ENCODE measurements at places on chromosomes 11 and 22.

DNA sequence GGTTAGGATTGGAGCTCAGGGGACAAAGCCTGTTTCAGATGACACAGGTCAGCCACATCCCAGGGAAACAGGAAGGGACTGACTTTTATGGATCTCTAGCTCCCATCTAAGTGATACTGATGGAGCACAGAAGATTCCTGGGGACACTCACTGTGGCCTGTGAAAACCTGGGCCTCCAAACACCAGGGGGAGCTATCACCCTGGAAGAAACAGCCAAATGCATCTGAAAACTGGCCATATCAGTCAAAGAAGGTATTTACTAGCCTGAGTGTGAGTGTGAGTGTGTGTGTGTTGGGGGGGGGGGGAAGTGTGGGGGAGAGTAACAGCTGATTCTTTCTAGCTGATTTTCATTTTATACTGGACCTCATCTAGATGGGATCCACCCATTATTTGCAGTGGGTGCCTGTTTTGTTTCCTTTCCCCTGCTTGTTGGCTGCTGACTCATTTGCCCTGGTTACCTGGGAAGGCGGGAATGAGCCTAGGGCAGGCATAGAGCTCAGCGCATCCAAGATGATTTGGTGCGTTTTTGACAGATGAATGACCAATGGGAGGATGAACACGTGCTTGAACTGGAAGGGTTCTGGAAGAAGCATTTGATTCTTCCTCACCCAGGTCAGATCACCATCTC lies 284.0 kb downstream of the KIRREL3 start:
- DNase-seq = peak; percentile 24

GRCh38 chr11:33899400-33900037 lies 7.6 kb upstream of the LMO2 start:
- DNase-seq = no peak

- DNase-seq = no peak
Observed at GRCh38 chr11:116885951-116886655, 48.7 kb upstream of the APOA1 start.

- DNase-seq = no peak
Observed at GRCh38 chr22:27881421-27881820, 37.6 kb downstream of the PITPNB start.

GRCh38 chr11:75530577-75530976 lies 4.8 kb upstream of the GDPD5 start:
- DNase-seq = no peak

- DNase-seq = no peak
Observed at GRCh38 chr11:27310707-27311106, 52.3 kb downstream of the CCDC34 start.

- no peak for DNase-seq
Observed at GRCh38 chr11:133978794-133979193, 22.0 kb upstream of the IGSF9B start.

DNA sequence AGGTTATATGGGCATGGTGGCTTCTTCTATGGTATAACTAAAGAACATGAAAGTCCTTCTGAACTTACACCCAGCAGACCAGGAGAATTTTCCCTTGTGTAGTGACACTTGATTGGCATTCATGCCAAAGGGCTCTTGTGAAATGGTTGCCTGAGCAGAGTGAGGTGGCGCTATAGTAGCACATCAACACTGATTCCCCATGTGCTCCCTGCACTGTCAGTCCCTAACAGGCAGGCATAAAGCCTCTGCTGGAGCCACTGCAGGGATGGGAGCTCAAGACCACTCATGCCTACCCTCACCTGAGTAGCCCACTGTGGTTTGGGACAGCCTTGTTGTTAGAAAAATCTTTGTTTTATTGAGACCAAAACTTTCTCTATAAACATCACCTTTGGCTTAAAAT lies 92.6 kb upstream of the LIN7C start:
- no peak for DNase-seq

DNA sequence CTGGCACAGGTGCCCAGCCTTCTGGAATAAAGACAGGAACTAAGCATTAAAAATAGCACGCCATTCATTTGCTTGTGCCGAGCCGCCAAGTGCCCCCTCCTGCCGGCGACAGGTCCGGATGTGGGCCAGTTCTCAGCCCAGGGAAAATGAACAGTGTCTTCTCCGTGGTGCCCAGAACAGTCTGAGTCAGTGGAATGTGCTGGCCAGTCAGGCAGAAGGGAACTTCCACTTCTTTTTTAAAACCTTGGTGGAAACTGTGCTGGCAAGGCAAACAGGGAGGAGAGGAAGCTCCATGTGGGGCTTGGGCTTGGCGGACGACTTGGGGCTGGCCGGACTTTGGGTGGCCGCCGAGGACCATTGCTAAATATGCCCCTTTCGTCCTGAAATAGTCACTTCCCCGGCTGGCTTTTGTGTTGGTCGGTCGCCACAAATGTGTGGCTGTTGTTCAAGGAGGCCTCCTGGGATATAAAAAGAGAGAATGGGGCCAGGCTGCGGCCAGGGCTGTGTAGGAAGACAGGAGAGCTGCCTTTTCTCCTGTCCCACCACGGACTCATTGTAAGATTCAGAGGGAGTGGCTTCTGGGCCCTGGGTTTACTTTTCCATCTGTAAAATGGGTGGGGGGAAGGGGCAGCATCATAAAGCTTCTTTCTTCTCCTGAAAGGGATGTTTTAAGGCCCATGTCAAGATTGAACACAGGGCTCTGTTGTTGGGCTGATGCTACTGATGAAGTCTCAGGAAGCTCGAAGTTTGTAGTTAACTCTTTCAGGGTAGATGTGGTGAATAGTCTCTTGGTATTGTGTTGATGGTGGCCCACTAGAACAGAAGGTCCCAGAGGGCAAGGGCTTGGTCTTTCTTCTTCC lies 101.0 kb downstream of the PTPRJ start:
- no peak for DNase-seq

GRCh38 chr22:47994045-47994444 lies 1231.6 kb downstream of the TBC1D22A start:
- no peak for DNase-seq

GRCh38 chr11:134666273-134667174 lies 254.5 kb upstream of the B3GAT1 start:
- no peak for DNase-seq

DNA sequence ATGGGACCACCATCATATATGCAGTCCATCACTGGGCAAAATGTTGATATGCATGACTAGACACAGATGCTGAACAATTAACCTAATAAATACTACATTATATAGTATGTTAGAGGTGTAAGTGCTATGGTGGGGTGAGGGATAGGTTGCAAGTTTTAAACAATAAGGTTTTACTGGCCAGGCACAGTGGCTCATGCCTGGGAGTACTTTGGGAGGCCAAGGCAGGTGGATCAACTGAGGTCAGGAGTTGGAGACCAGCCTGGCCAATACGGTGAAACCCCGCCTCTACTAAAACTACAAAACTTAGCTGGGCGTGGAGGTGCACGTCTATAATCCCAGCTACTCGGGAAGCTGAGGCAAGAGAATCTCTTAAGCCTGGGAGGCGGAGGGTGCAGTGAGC lies 28.1 kb downstream of the F2 start:
- no peak for DNase-seq

GRCh38 chr11:104823657-104824056 lies 74.6 kb downstream of the CASP12 start:
- no peak for DNase-seq

GRCh38 chr11:67044496-67044895 lies 12.2 kb upstream of the RHOD start:
- no peak for DNase-seq

GRCh38 chr11:94895451-94895850 lies 77.9 kb downstream of the CWC15 start:
- DNase-seq = no peak

GRCh38 chr11:46554213-46555147 lies 39.3 kb downstream of the AMBRA1 start:
- no peak for DNase-seq

GRCh38 chr11:134712228-134713145 lies 300.4 kb upstream of the B3GAT1 start:
- no peak for DNase-seq
